T-helper 22 cell (primary cell): ENCODE measurements at places on chromosomes 3 and 15.

DNA sequence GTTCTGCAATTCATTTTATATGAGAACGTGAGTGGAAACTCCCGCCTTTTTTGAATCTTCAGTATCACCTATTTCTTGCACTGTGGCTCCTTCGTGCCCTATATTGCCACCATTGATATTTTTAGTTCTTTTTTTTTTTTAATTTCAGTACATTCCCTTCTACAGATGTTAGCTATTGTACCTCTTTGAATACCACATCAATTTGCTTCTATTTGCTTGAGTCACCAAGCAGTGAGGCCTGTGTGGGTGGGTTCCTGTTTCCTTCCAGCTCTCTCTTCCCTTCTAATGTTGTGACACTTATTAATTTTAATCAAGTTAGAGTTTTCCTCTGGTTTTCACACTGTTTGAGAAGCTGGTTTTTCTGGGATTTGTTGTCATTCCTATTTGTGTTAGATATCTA is 8.7 kb downstream of the HACD2 start:
- no peak for DNase-seq

GRCh38 chr15:69232144-69232543 is 66.6 kb upstream of the PAQR5 start:
- DNase-seq = no peak

- no peak for DNase-seq
Observed at GRCh38 chr3:52429031-52429430, 15.9 kb downstream of the SEMA3G start.

GRCh38 chr3:111904376-111905241 is 45.5 kb downstream of the PHLDB2 start:
- DNase-seq = no peak
